Breast epithelium (tissue), 4 donors: ENCODE measurements at places on chromosomes 2 and 18. TPM values are rescaled to one million over a fixed set of nuclear protein-coding genes. Genes with fewer than 3 reads are reported as not detected.

DNA sequence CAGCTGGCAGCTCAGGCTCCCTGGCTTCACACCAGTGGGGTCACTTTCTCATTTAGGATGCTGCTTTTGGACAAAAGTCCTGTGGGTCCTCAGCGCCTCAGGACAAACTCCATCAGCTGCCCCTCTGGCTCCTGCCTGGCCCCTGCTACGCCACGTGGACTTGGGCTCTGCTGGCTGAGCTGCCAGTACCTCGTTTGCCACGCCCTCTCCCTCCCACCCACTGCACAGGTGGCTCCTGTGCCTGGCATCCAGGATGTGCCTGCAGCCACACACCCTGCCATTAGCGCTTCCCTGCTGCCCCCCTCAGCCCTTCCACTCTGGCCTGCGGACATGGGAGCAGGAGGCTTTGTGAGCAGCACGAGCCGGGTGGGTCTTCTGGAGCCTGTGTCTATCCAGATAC, 118.9 kb downstream of the ZNF236 start:
- DNase-seq: no peak

GRCh38 chr18:63017977-63018376, 301.6 kb downstream of the BCL2 start:
- DNase-seq: no peak

GRCh38 chr2:236994361-236994760, 91.3 kb upstream of the COPS8 start:
- DNase-seq: no peak

DNA sequence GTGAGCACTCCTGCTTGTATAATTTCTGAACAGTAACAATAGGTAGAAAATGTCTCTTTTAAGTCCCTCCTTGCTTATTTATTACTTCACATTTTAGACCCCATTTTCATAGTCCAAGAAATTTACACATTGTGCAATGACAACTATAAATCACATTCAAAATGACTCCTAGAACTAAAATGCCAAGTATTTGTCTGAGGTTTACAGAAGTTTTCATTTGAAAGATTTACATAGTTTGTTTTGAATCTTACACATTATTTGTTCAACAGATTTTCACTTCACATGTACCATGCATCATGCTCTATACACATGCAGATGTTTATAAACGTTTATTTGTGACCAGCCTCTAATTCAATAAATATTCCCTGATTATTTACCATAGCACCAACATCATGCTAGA, 15.7 kb upstream of the TRIB2 start:
- no peak for DNase-seq

- no peak for DNase-seq
Measured at GRCh38 chr2:234542742-234543141, 45.9 kb upstream of the ARL4C start.

ALPG gene
- not detected for total RNA-seq

HOXD11 gene
- total RNA-seq: 0.66 TPM

TMEM198 gene
- 1.9 TPM for total RNA-seq
